Colonic mucosa (tissue), 4 donors: ENCODE measurements at places on chromosomes 11 and 22. TPM values are rescaled to one million over a fixed set of nuclear protein-coding genes. Genes with fewer than 3 reads are reported as not detected.

Gene KRTAP5-1
- not detected for total RNA-seq

Gene RAG2
- not detected for total RNA-seq

Gene BTBD18
- not detected for total RNA-seq

Gene KRTAP5-11
- total RNA-seq: not detected

Gene POLR3H
- 9.2 TPM for total RNA-seq

DNA sequence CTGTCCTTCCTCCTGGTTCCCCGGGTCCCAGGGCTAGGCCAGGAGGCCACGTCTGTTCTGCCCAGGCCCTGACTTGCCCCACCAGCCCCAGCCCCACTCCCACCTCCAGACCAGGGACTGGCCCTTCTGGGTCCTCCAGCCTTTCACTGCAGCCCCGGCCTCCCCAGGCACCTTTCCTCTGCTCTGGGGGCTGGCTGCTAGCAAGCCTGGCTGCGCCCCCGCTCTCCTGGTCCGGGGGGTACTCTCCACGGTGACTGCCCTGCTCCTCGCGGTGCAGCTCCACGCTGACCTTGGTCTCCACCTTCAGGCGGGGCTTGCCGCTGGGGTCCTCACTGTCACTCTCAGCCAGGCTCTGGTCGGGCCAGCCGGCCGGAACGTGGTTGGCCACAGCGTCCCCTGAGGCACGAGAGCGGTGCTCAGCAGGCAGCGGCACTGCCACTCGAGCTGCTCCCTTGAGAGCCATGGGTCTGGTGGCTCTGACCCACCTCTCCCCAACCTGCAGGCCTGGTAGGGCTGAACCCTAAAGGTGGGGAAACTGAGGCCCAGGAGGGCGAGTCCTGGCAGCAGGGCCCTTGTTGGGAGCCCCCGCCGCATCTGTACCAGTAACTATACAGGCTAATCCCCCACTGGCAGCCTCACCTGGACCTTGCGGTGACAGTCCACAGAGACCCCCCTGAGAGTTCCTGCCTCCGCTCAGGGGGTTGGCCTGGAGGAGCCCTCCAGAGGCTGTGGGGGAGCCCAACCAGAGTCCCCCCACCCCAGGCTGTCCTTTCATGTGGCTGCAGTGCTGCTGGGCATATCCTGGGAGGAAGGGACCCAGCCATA, 29.0 kb downstream of the TRMU start:
- no peaks in the 10 kb centered on the region for H3K36me3 ChIP-seq
- no peak overlapping the region for H3K27ac ChIP-seq
- H3K4me1 ChIP-seq: no peaks in the 10 kb centered on the region
- H3K27me3 ChIP-seq: no peaks in the 10 kb centered on the region

DNA sequence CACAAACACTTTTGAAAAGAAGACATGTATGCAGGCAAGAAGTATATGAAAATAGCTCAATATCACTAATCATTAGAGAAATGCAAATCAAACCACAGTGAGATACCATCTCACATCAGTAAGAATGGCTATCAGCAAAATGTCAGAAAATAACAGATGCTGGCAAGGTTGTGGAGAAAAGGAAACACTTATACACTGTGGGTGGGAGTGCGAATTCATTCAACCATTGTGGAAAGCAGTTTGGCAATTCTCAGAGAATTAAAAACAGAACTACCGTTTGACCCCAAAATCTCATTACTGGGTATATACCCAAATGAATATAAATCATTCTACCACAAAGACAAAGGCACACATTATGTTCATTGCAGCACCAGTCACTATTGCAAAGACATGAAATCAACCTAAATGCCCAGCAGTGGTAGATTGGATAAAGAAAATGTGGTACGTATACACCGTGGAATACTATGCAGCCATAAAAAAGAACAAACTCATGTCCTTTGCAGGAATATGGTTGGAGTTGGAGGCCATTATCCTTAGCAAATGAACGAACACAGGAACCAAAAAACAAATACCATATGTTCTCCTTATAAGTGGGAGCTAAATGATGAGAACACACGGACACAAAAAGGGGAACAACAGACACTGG, 18.5 kb downstream of the MMP13 start:
- no peaks in the 10 kb centered on the region for H3K36me3 ChIP-seq
- H3K4me1 ChIP-seq: no peaks in the 10 kb centered on the region
- DNase-seq: no peak
- H3K27ac ChIP-seq: no peak overlapping the region
- no peak overlapping the region for H3K4me3 ChIP-seq

DNA sequence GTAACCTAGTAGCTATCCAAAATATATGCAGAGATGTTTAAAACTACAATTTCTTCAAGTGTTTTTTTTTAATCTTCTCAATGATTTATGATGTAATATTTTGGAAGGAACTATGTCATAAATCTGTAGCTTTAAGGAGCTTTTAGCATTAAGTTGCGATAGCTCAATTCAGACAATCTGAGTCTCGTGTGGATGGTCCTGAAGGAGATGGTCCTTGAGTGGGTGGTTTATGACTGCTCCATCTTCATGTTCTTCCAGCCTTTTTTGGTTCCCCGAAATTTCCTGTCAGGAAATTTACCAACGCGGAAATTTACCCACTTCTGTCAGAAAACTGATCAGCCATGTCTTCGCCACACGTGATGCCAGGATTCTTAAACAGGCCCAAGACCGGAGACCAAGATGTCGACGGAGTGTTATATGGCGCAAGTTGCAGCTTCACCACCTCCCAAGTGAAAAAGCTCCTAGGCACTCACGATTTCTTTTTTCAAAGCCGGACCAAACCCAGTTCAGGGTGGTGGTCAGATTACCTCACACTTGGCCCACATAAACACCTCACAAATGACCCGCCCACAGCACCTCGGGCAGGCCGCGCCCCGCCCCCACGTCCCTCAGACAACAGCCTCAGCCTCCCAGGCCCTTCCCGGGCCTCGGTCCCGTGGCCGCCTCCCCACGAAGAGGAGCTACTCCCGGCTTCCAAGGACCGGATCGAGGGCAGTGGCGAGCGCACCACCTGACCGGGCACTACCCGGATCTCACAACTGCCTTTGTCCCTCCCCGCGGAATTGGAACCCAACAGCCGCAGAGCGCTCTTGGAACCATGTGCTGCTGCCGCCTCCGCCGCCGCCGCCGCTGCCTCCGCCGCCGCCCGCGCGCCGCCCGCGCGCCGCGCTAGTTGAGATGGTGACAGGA, at the start of gene MORC2:
Gene MORC2, minus strand, starts transcription at position 760 of the 909 bp plus-strand sequence. CDS start 885 bp downstream, outside the sequence.
- peaks cover 8% of the 10 kb centered on the region for H3K4me1 ChIP-seq
- peak within 1 kb of the TSS; percentile 68 for H3K4me3 ChIP-seq
- DNase-seq: peak; percentile 76

DNA sequence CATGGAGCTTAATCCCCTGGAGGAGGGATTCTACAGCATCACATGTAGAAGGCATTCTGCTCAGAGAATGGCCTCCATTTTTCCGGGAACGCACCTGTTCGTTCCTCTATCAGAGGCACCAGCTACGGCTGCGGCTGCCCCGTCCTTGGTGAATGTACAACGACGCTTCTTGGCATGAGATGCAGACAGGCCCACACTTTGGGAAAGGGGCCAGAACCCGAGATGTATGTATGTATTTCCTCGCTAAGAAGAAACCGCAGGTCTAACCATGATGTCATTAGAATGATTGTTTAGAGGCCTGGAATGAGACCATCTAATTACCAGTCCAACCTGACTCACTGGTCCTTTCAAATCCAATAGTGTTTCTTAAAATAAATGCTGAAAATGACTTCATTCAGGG, 1293.4 kb downstream of the TBC1D22A start:
- H3K27ac ChIP-seq: no peak overlapping the region
- no peaks in the 10 kb centered on the region for H3K27me3 ChIP-seq
- H3K4me1 ChIP-seq: no peaks in the 10 kb centered on the region
- no peak for DNase-seq
- H3K4me3 ChIP-seq: no peak overlapping the region

GRCh38 chr11:35994421-35994820, 50.6 kb downstream of the LDLRAD3 start:
- no peaks in the 10 kb centered on the region for H3K27me3 ChIP-seq
- H3K4me3 ChIP-seq: no peak overlapping the region
- H3K36me3 ChIP-seq: no peaks in the 10 kb centered on the region
- no peak for DNase-seq
- no peak overlapping the region for H3K27ac ChIP-seq

DNA sequence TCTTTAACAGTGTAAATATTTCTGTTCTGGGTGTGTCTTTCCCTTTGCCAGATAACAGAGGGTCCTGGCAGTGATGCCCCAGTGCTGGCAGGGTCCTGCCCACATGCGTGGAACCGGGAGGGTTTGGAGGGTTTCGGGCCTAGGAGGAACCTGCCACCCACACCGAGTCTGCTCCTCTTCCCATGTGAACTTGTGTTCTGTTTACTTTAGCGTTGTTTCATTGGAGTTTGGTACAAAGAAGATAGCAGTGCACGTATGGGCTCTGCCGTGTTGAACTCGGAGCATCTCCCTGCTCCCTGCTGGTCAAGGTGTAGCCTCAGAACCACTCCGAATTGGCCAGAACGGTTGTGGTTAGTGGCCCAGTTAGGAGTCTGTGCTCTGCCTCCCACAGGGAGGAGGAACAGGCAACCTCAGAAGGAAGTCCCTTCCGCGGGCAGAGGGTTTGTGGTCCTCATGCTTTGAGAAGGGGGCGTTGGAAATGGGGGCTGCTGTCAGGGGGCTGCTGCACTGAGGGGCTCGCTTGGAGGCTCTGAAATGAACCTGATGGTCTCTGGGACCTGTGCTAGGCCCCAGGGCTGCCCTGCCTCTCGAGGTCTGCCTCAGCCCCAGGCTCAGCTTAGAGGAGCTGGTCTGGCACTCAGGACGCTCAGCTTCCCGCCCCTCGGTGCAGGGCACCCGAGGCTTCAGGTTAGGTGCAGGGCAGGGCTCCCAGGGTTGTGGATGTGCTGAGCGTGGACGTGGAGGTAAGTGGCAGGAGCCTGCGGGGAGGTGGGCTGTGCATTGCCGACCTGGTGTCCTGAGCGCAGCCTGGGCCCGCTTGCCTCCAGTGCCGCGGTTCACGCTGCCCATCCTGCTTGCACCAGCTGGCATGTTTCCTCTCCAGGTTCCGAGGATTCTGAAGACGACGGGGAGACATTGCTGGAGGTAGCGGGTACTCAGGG, 10.4 kb downstream of the PHRF1 start:
- no peaks in the 10 kb centered on the region for H3K4me1 ChIP-seq
- no peaks in the 10 kb centered on the region for H3K27me3 ChIP-seq
- peaks cover 12% of the 10 kb centered on the region for H3K36me3 ChIP-seq

DNA sequence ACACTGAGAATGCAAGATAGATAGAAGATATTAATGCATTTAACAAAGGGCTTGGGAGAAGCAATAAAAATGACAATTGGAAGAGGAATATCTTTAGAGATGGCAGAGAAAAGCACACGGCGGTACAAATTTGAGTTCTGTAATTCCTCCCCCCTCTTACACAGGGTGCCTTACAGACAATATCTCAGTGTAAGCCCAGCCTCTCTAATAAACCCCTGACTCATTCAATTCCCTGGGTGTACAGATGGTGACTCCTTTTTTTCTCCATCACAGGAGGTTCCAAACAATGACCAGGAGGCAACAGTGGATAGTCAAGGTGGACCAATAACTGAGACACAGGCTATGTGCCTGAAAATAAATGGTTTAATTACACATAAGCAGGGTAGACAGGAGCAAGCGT, 598.6 kb downstream of the OPCML start:
- no peak for DNase-seq
- no peak overlapping the region for H3K27ac ChIP-seq
- H3K36me3 ChIP-seq: no peaks in the 10 kb centered on the region

DNA sequence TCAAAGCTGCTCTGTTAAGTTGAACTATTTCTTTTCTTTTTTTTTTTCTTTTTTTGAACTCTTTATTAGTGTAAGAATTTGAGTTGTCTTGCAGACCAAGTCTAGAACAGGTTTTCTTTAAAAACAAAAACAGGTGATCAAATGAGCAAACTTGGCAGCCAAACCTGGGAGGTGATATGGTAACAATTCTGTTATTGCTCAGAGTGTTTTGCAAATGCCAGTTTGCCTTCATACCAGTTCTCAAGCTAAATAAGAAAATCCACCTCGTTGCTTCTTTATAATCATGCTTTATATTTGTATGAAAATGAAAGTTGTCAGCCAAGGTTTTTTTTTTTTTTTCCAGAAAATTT, 76.9 kb downstream of the DEPDC5 start:
- no peak overlapping the region for H3K4me3 ChIP-seq
- H3K4me1 ChIP-seq: no peaks in the 10 kb centered on the region

- no peak overlapping the region for H3K27ac ChIP-seq
- no peak overlapping the region for H3K4me3 ChIP-seq
- H3K27me3 ChIP-seq: no peaks in the 10 kb centered on the region
- H3K4me1 ChIP-seq: no peaks in the 10 kb centered on the region
Observed at GRCh38 chr11:28257761-28258160, 149.6 kb downstream of the METTL15 start.
